ENCODE measurements at places on chromosomes 4 and X.

GRCh38 chrX:136259543-136259942 is 8.3 kb upstream of the MAP7D3 start:
- DNase-seq = no peak

DNA sequence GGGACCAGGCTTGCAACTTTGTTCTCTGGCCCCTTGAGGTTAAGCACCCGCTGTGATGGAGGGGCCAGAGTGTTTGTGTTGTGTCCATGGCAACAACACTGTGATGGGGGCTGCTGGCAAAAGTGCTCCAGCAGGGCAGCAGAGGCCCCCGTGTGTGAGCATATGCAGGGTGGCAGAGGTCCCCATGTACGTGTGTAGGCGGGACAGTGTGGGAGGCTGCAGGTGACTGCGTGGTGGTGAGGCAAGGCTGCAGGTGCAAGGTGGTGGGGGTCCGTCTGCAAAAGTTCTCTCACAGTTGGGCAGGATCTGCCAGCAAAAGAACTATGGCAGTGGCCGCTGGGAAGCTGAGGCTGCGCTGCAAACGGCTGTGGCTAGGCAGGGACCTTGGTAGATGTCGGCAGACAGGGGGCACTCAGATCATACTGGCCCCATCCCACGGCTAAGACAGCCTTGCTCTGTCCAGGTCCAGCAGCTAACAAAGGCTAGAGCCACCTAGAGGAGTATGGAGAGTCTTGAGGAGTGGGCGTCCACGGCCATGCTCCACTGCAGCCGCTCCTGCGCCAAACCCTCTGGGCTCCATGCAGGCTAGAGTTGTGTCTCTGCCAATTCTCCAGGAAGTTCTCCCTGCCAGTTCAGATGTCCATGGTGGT is 46.8 kb upstream of the PASD1 start:
- DNase-seq = no peak

DNA sequence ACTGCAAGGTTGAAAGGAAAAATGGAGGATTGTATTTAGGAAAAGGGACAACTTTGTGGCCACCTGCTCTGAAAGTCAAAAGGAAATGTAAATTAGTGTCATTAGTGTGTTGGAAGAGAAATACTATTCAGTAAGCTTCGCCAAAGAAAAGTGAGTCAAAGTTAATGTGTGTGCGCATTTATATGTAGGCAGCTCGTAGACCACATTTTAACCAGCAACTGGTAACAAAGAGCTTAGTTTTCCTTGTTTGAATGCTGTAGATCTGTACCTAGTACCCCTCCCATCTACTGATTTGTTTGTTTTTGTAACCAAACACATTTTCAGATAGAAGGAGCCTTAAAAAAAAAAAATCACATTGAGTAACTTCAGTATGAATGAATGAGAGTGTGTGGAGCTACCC is 69.3 kb downstream of the GPAT3 start:
- DNase-seq = no peak

GRCh38 chr4:100312615-100313350 is 122.5 kb upstream of the DDIT4L start:
- no peak for DNase-seq

DNA sequence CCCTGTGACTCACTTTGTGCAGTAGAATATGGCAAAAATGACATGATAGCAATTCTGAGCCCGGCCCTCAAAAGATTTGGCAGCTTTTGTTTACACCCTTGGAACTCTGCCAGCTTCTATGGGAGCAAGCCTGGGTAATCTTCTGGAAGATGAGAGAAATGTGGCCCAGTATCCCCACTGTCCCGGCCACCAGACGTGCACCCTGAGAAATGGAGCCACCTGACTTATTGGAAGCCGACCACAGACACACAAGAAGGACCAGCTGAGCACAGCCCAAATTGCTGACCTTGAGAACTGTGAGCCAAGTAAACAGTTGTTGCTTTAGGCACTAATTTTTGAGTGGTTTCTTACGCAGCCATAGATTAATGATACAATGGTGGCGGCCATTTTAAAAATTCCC is 197.0 kb downstream of the STIM2 start:
- DNase-seq = no peak

DNA sequence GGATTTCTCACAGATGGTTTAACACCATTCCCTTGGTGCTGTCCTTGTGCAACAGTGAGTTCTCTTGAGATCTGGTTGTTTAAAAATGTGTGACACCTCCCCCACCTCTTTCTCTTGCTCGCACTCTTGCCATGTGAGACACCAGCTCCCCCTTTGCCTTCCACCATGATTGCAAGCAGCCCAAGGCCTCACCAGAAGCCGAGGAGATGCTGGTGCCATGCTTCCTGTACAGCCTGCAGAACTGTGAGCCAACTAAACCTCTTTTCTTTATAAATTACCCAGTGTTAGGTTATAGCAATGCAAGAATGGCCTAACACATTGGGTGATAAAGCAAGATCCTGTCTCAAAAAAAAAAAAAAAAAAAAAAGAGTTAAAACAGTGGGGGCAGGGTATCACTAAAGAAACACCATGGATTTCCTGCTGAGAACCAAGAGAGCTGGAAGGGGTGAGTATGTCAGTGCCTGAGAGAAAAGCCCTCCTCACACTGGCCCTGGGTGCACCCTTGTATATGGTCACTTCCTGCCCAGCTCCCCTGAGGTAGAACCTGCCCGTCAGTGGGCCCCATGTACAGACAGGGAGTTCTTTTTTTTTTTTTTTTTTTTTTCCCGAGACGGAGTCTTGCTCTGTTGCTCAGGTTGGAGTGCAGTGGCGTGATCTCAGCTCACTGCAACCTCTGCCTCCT is 46.4 kb downstream of the APOO start:
- no peak for DNase-seq

DNA sequence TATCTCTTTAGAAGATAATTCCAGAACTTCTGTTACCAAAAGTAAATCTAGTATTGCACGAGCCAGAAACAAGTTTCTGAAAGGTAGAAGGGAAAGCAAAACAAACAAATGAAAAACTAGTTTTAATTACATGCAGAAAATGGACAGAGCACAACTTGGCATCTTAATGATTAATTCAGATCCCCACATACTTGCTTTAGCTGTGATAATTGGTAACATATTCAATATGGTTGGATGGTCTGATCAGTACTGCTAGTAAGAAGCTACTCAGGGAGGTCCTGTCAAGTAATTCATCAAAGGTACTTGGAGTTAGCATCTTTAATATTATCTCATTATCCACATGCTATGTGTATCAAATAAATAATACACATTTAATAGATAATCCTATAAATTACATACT is 204.3 kb downstream of the TRAM1L1 start:
- DNase-seq = no peak

GRCh38 chrX:87961471-87961870 is 443.9 kb downstream of the KLHL4 start:
- no peak for DNase-seq

DNA sequence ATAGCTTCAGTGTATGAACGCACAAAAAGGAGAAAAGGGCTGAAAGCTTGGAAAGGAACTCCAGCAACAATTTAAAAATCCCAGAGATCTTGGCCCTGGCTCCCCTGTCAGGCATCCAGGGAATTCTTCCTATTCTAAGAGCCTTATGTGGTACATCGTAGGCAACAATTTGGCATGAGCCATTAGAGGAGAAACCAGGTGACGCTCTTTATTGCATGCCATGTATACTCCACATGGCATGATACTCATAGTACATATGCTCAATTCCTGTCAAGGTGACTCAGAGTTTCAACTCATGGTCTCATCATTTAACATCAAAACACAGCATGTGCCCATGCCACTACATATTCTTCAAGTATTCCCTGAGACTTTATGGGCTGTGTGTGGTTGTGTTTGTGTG is 191.3 kb downstream of the OR13H1 start:
- no peak for DNase-seq

DNA sequence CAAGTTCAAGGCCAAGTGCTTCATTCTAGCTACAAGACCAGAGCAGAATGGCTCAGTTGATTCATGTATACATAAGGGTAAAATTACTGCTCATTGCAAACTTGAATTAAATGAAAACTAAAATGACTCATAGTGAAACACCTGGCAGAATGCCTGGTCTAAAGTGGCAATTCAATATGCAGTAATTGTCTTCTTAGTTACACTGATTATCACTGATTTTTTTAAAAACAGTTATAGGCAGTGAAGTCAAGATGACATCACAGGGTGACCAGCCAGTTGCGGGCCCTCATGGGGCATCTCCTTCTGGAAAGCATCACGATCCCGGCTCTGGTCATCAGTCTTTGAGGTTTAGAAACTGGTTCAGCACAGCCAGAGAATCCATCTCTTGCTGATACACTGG is 154.2 kb downstream of the RAB28 start:
- DNase-seq = no peak

DNA sequence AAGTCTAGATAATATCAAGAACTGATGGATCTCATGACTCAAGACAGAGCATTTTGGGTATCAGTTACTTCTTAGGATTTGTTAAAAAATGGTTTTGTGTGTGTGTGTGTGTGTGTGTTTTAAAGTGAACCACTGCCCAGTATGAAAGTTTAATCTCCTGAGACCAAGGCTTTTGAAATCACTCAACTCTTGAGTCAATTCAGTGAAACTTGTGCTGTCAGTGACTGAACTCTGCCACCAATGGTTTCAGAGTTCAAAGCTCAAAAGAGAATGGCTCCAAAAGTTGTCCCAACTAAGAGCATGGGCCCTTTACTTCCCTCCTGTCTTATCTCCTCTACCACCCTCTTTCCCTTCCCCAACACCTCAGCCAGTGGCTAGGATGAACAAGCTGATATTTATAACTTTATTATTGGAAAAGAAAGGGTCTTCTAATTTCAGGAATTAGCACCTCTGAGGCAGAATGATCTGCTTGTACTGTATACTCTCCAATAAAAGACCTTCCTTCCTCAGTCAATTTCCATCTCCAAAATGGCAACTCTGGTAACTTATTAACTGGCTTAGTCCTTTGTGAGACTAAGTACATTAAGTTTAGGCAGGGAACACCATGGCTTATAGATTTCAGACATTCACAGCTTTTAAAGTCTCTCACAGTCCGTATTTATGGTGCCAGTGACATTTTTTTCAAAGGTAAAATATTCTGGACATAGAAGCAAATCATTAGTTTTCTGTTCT is 152.2 kb downstream of the REPS2 start:
- DNase-seq = no peak

All from MV-4-11 (cell line).